ENCODE measurements at places on chromosomes 11 and 22.

- DNase-seq: no peak
Measured at GRCh38 chr11:26571861-26572654, at the start of gene MUC15. MUC15 (minus strand) TSS chr11:26572263; CDS start chr11:26567094, 5,169 bp downstream.

- no peak for DNase-seq
Measured at GRCh38 chr22:31425331-31426050, 26.1 kb downstream of the DRG1 start.

- DNase-seq: no peak
Measured at GRCh38 chr22:36541831-36542411, 13.0 kb upstream of the EIF3D start.

GRCh38 chr11:44622721-44623258 lies 57.3 kb downstream of the CD82 start:
- no peak for DNase-seq

DNA sequence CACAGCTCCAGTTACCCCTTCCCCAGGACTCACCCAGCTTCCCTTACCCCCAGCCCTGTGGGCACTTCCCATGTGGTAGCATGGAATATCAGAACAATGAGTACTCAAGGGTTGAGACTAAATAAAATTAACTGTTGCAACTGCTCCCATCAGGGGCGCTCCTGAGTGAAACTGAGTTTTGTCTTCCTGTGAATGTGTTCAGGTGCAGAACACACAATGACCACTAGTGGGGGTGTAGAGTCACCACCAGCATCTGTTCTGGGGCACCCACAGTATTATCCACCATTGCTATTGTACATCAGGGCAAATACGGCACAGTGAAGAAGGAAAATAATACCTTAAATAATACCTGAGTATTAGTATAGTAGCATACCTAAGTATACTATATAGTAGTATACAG lies 689.7 kb downstream of the TBC1D22A start:
- no peak for DNase-seq

DNA sequence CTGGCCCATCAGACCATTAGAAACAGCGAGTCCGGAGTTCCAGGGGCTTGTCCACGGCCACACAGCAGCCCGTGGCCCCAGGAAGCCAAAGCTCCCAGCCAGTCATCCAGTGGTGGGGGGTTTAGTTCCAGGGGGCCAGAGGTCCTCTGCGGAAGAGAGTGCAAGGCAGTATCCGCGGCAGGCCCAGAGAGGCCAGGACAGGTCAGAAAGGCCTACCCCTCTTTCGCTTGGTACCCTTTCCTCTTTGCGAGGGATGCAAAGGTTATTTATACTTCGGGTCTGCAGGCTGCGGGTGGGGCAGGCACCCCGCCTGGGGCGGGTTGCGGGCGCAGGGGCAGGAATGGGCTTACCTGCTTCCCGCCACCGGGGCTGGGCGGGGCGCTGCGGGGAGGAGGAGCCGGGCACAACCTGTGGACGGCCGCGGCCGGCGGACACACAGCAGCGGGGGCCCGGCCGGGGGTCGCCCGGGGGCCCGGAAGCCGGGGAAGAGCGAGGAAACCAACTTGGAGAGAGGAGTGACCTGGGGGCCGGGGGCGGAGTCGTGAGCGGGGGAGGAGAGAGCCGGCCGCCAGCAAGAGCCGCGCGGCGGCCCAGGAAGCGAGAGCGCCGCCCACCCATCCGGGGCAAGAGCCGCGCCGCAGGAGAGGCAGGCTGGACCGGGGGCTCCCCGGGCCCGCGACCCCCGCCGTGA lies at the start of gene SH3BP1:
TSS of gene SH3BP1 (plus strand) at position 600 of the 691 bp plus-strand sequence. CDS start 119 bp downstream, outside the sequence.
- no peak for DNase-seq

DNA sequence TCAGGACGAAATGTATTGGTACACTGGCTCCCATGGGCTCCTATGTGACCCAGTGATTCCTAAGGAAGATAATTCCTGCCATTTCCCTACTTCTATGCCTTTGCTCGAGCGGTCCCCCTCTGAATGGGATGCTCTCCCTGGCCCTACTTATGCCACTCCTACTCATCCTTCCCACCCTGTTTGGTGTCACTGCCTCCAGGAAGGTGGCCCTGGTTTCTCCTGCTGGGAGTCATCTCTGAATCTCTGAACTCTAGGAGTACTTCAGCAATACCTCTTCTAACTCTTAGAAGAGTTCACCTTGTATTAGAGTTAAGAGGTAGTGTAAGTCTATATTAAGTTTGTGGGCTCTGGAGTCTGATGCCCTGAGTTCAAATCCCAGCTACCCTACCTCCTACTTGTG lies 35.5 kb upstream of the LRRC55 start:
- DNase-seq: no peak

- no peak for DNase-seq
Measured at GRCh38 chr22:44738347-44738715, 14.0 kb upstream of the ARHGAP8 start.

DNA sequence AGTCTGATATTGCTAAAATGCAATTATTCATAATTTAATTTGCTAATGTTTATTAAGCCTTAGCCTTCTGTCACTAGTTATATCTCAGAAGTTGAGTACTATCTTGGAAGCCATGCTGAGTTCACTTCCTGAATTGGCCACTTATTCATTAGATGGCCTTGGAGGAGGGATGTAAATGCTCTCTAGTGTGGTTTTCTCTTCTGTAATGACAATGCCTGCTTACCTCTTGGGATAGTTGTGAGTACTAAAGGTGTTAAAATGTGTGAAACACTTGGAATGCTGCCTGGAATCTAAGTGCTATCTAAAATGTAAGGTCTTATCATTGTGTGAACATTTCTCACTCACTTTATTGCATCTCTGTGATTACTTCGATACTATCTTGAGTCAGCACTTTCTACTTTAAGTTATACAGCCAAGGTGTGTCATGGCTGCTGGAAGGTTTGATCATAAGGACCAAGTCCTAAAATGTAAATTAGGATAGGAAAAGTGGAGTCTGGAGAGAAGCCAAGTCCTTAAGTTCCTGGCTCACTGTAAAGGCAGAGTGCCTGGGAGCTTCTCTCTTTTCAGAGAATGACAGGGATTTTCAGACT lies 12.4 kb downstream of the GLYATL2 start:
- DNase-seq: no peak

DNA sequence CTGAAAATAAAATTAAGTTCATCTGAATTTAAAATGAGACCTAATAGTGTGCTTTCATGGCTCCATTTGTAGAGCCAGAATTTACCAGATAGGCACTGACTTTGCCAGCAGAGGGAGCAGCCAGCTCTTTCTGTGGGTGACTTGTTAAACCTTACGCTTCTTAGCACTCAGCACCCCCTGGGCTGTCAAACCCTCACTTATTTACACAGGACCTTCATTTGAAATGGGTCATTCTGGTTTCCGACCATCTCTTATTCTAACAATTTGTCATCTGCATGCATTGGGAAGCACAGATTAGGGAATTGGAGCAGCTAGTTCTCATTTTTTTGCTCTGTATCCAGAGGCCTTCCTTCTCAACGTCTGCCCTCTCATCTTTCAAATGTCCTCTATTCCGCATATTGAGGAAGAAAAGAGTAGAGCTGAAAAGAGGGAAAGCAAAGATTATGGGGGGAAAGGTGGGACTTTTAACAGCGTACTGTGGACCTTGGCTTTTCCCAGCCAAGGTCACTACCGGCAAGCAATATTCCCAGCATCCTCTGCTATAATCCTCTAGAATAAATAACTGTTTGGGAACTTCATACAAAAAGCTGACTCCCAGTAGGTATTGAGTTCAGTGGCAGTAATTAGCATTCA lies 3.1 kb downstream of the ASRGL1 start:
- DNase-seq: no peak

- no peak for DNase-seq
Measured at GRCh38 chr11:108915666-108916065, 250.8 kb downstream of the DDX10 start.

- DNase-seq: no peak
Measured at GRCh38 chr11:68461575-68461917, 994 bp downstream of the PPP6R3 start.

DNA sequence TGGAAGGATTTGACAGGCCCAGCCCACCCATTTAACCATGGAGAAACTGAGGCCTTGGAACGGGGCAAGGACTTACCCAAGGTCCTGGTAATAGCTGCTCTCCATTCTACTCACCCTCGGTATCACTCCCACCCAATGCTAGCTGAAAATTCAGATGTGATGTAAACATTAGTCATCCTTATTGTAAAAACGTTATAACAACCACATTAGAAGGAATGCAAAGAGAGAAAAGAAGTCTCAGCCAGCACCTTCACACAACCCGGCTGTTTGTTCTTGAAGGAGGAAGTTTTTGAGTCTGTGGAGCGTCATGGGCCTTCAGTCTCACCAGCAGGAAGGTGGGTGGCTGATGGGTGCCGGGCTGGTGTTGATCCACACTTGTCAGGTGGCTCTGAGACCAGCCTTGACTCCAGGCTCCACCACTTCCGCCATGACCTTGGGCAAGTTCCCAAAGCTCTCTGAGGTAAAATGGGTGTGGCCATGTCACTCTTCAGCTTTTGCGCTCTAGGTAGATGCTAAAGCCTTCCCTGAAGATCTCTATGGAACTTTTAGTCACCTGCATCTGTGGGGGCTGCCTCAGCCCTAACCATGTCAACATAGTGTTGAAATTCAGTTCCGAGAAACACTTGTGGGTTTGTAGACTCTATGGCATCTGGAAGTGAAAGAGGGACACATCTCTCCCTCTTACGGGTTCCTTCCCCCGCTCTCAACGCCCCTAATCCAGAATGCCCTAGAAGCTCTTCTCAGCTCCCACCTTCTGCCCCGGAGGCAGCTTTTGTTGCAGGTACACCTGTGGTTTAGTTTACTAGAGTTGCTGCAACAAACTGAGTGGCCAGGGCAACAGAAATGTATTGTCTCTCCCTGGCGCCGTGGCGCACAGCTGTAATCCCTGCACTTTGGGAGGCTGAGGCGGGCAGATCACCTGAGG lies 14.8 kb downstream of the CD6 start:
- no peak for DNase-seq

DNA sequence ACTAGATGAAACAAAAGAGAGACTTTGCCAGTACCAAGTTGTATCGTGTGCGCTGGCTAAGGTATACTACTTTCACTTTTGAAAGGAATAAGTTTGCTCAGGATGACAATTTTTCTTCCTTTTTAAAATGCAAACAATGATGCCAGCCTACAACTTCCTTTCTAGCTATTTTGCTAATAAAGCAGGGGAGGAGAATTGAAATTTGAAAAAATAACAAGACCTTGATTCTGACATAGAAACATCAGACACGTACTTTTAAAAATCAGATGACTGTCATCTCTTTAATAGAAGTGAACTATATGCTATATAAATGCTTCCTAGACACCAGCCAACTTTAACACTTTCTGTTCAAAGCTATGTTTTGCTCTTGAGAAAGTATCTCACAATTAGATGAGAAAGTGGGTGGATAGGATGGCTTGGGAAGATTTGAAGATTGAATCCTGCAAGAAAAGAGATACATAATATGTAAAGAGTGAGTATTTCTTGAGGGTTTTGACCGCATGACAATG lies 41.7 kb upstream of the BLID start:
- no peak for DNase-seq

DNA sequence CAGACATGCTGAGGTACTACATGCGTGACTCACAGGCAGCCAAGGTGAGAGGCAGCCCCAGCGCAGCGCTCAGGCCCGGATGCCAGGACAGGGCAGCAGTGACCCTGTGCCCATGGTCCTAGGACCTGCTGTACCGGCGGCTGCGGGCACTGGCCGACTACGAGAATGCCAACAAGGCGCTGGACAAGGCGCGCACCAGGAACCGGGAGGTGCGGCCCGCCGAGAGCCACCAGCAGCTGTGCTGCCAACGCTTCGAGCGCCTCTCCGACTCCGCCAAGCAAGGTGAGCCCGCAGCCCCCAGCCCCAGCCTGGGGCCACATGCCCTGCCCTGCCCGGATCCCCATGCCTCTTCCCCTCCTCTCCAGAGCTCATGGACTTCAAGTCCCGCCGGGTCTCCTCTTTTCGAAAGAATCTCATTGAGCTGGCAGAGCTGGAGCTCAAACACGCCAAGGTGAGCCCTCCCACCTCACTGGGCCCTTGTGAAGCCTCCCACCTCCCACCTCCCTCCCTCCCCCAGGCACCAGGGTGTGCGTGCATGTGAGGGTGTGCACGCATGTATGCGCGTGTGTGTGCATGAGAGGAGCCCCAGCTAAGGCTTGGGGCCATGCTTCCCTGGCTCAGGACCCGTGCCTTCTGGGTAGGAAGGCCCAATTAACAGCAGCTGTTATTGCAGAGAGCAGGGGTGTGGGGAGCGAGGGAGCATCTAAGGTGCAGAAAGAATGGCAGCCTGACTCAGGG lies 5.3 kb downstream of the CFL1 start:
- no peak for DNase-seq

DNA sequence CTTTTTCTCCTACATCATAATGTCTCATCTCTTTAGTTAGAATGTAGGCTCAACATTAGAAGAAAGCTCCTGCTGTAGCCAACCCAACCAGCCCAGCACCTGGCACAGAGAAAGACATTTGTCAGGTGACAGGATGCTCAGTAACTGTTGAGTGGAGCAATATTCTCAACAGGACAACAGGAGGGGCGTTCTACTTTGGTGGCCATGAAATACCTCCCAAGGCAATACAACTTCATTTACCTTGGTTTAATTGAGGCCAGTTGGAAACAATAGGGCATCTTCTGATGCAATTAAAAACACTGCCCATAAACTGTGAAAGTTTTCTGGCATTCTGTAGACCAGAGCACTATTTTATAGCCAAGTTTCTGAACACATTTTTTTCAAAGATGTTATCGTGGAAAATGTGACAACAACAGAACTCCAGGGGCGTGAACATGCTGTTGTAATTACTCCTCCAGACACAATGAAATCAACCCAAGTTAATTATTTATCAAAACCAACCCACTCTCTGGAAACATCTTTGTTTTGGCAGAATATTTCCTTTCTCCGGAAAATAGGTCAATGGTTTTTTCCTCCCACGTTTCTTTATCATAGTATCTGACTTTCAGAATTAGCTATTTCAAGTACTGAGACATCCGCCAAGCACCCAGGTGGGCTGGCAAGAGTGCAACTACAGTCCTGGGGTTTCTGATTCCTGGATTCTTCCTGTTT lies 538.1 kb downstream of the SOX6 start:
- DNase-seq: no peak

GRCh38 chr11:85279267-85279666 lies 347.9 kb downstream of the DLG2 start:
- no peak for DNase-seq

DNA sequence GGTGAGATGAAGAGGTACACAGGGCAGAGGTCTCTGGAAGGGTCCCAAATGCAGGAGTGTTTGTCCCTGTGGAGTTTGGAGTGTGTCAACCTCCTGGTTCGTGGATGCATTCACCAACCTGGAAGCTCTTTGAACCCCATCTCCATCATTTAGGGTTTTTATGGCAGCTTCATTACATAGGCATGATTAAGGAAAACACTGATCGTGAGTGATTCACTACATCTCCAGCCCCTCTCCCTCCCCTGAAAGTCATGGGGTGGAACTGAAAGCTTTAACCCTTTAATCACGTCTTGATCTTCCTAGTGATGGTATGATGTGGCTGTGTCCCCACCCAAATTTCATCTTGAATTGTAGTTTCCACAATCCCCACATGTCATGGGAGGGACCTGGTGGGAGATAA lies 19.8 kb upstream of the INCENP start:
- DNase-seq: no peak

- DNase-seq: no peak
Measured at GRCh38 chr11:64586366-64586765, 4.7 kb upstream of the SLC22A12 start.

All from cortex of kidney (tissue), 1 donor.